ENCODE measurements at places on chromosomes 13 and 19. TPM values are rescaled to one million over a fixed set of nuclear protein-coding genes. Genes with fewer than 3 reads are reported as not detected.

Gene PCDH9
- 4.6 TPM for total RNA-seq

Gene LRRC8E
- 5.9 TPM for total RNA-seq

Gene TEX29
- not detected for total RNA-seq

Gene SCAF1
- 28.4 TPM for total RNA-seq

Gene OR7A5
- total RNA-seq, result not detected

Gene ZNF99
- not detected for total RNA-seq

Gene CYP2A6
- total RNA-seq, result not detected

Gene SLC6A16
- total RNA-seq, result not detected

Gene ELSPBP1
- total RNA-seq, result not detected

Gene LPAR6
- 2.7 TPM for total RNA-seq

Gene DCLK1
- total RNA-seq, result 1.3 TPM

Gene ZNF729
- total RNA-seq, result not detected

Gene KLK11
- not detected for total RNA-seq

Gene GAPDHS
- not detected for total RNA-seq

Gene ZNF738
- total RNA-seq, result 9.6 TPM

All from bronchus fibroblast of lung (primary cell).